ENCODE measurements at places on chromosomes 12 and 14.

GRCh38 chr12:63844391-63845341 is at the start of gene SRGAP1:
SRGAP1 (plus strand) TSS chr12:63844700; CDS start chr12:63844817, 117 bp downstream.
- peak; percentile 26 for DNase-seq

GRCh38 chr12:4416276-4416675 is 29.3 kb downstream of the FGF6 start:
- no peak for DNase-seq

- no peak for DNase-seq
These were observed 583.2 kb downstream of the ALG10 start for GRCh38 chr12:34605510-34605887.

DNA sequence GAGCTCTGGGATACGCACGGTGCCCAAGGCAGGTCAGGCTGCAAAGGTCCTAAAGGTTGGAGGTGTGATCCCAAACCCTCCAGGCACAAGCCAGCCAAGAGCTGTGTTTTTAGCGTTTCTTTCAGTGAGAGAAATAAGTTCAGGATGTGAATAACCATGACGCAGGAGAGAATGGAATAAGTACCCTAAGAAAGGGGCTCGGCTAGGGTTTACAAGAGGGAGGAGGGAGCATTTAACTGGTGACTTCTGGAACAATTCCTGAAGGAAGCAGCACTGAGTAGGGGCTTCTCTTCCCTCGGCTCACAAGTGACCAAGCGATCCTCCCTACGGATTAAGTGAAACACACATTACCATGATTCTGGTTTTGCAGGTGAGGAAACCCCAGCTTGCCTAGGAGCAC is 29.4 kb downstream of the SSH1 start:
- DNase-seq = no peak

DNA sequence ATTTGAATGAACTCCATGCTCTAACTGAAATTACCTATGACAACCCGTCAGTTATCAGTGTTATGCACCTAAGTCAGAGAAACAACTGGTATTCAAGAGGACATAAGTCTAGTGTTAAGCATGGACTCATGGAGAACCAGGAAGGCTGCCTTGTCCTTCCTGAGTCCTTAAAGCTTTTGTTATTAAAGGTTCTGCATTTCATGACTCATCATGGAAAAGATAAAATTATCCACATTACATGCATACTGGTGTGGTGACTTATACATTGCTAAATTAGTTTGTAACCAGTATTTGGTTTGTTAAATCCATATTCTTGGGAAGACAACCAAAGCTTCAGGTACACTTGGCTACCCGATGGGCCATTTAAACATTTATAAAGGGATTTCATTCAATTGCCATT is 6.5 kb upstream of the OR4E1 start:
- DNase-seq = peak; percentile 55

- DNase-seq = no peak
These were observed 17.3 kb upstream of the CKAP4 start for GRCh38 chr12:106265116-106265515.

- DNase-seq = no peak
These were observed 92.7 kb upstream of the PRMT8 start for GRCh38 chr12:3398196-3398789.

DNA sequence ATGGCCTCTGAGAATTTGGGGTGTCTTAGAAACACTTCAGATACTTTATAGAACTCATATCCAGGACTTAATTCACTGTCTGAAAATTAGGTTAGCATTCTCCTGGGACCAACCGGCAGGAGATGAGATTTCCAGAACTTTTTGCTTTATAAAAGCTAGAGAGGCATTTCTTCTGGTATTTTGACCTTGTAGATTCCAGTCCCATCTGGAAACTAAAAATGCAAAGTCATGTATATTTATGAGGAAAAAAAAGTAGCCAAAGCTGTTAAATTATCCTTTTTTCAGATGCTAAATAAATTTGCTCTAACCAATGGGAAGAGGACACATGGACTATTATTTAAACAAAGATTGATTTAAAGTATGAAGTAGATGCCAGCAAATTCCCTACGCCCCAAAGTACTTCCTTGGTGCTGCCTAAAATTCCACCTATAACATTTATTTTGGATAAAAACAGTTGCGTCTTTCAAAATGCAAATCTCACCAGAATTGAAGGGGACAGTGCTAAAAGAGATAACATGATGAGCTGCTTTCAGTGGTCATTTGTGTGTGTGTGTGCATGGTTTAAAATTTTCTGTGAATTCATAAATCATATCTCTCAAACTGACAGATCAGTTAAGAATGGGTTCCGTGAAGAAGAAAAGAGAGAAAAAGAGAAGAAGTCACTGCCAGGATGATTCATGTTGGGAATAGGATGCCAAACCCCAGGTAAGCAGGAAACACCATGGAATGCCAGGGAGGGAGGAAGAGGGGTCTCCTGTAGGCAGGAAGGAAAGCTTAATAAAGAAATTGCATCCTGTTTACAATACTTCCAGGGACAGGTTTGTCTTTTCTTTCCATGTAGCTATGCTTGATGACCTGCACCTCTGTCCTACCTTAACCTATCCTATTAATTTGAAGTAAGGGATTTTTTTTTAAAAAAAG is 97.7 kb upstream of the RGS6 start:
- DNase-seq = no peak

DNA sequence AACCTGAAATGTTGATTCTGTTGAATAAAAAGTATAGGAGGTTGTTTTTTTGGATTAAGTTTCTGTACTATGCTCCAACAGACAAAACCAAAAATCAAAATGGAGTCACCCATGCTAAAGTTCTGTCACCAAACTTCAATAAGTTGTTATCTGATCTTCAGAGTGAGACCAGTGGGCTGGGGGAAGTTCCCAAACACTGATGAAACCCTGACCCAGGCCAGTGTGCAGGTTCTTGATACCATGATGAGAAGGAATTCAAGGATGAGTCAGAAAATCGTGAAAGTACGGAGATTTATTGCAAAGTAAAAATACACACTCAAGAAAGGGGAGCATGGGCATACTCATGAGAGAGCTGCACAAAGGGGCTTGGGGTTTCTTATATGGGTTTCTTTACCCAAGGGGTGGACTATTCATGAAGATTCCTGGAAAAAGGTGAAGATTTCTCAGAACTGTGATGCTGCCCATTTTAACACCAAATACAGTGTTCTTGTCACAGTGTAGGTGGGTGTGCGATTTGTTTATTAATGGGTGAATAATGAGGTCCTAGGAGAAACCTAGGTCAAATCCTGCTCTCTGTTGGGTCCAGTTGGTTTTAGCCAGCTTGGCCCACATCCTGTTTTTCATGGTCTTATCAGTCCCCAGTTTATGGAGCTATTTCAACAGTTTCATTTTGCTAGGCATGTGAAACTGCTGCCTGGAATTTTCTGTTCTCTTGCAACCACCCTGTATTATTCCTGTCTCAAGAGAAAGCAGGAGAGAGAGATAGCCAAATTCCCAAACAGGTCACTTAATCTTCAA is 27.5 kb upstream of the DENND5B start:
- no peak for DNase-seq

GRCh38 chr12:18721452-18721851 is 16.4 kb downstream of the PLCZ1 start:
- no peak for DNase-seq

- no peak for DNase-seq
These were observed at the start of gene SMIM41 for GRCh38 chr12:52079576-52080402. SMIM41 (plus strand) TSS chr12:52079704; CDS start chr12:52079780, 76 bp downstream.

DNA sequence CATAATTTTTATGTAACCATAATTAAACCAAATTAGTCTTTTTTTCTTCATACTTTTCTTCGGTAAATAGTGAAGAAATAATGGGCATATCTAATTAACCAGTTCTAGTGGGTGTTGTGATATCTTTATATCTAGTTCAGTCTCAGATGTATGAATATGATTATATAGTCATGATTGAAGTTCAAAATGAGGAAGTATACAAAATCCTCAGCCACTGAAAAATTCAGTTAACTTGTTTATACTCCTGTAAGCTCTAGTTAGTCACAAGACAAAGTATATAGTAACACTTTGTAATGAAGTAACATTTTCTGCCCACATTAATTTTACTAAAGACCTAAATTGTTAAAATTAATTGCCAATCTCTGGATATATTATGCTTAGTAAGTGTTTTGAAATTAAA is 46.5 kb downstream of the CAND1 start:
- no peak for DNase-seq

DNA sequence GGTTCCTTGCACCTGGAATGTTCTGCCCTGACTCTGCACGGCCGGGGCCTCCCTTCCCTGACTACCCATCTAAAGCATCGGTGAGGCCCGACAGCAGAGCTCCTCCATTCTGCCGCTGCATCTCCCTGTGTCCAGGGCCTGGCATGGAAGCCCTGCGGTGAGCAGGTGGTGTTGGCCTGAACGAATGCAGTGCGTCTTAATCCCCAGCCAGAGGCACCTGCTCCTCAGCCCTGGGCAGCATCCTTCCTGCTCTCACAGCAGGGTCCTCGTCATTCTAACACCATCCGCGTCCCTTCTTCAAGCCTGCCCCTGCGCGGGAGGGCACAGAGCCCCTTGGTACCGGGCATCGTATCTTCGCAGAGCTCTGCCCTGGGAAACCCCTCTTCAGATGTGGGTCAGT is 15.4 kb downstream of the BEGAIN start:
- no peak for DNase-seq

DNA sequence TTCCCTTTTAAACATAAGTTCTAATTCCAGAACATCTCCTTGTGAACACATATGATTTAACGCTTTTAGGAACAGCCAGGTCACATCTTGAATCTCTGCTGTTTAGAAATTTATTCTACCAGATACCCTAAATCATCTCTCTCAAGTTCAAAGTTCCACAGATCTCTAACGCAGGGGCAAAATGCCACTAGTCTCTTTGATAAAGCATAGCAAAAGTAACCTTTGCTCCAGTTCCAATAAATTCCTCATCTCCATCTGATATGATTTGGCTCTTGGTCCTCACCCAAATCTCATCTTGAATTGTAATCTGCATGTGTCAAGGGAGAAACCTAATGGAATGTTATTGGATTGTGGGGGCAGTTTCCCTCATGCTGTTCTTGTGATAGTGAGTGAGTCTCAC is 96.3 kb upstream of the PLEKHA5 start:
- DNase-seq = no peak

DNA sequence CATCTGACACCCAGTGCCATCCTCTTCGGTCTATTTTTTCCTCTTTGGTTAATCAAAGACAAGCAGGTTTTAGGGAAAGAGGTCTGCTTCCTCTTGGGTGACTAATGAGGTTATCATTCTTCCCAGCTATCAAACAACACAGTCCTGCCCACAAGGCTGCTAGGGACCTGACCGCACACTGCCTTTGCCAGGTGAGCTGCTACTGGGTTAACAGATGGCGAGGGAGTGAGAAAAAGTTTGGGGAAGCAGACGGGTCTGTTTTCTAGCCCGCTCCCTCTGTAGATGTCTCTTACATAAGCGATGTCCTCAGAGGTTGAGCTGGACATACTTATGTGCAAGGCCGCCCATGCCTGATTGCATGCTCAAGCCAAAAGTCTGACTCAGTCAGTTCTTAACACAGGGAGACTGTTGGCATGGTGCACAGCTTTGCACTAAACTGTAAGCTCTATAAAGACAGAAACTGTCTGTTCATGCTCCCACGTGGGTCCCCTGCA is 94.1 kb downstream of the SLC15A4 start:
- no peak for DNase-seq

DNA sequence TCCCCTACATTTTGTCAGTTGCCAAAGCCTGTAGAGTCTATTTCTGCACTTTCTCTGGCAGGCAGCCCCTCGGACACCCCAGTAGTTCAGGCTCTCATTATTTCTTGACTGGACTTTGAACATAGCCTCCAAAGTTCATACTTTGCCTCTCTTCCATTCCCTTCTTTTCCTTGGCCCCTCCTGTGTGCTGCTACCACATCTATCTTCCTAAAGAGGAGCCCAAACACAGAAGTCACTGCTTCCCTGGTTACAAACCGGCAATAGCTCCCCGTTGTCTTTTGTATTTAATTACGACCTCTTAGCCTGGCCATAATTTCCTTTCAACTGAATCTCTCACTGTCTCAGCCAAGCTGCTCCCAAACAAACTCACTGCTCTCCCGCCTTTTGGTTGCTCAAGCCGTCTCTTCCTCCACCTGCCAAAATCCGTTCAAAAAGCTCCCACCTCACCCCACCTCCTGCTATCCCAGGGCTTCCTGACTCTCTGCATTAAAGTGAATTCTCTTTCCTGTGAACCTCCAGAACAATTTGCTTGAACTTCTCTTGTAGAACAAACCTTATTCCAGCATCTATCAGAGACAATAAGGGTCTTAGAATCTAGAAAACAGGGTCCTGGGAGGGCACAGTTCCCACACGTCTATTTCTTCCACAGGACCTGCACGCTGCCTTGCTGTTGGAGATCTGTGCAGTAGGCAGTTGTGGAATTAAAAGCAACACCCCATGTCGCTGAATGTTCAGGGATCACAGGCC is 46.9 kb downstream of the PRMT8 start:
- no peak for DNase-seq

GRCh38 chr14:52729585-52729924 is 411 bp upstream of the STYX start:
- no peak for DNase-seq

- no peak for DNase-seq
These were observed 71.1 kb downstream of the PPP1R36 start for GRCh38 chr14:64620910-64621309.

DNA sequence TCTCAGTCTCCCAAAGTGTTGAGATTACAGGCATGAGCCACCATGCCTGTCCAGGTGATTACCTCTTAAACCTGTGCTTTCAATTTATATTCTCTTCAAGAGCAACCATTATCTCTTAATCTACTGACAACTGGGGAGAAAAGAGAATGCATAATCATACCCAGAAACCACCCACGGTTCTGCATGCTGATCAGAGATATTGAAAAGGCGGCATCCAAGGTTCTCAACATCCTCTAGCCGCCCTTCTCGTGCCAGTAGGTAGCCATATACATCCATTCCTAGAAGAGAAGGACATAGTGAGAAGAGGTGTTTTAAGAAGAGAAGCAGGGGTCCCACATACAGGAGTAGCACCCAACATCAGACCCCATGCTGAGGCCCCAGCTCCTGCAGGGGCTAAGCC is 20.8 kb downstream of the ANAPC7 start:
- no peak for DNase-seq

DNA sequence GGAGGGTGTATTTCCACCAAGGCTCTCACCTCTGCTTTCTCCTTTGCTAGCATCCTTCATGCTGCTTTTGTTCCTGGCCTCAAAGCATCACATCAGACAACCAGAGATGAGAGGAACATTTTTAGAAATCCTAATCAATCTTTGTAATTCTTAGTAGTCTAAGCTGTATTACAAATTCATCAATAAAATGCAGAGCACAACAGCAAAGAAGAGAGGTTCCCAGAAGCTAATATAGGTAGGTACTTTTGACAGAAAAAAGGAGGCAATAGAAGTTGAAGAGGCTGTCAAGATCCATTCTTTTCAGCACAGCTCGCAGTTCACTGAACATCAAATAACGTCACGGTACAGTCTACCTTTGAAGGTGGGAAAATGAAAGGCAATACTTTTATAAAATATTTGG is 265.2 kb upstream of the SYT1 start:
- no peak for DNase-seq

- DNase-seq = no peak
These were observed 620 bp downstream of the TMTC1 start for GRCh38 chr12:29782871-29783772.

- no peak for DNase-seq
These were observed 348.0 kb downstream of the BCL11B start for GRCh38 chr14:98924046-98924445.
